Calu3 (cell line): ENCODE measurements at places on chromosomes 12 and 14. TPM values are rescaled to one million over a fixed set of nuclear protein-coding genes. Genes with fewer than 3 reads are reported as not detected.

The HSPB8 gene
- total RNA-seq, result 2.0 and 2.6 TPM in 2 replicates

The TPH2 gene
- total RNA-seq, result 0.38 and 0.54 TPM in 2 replicates

The ANO2 gene
- not detected in 2 replicates for total RNA-seq

The KRT8 gene
- 2,474 and 2,821 TPM in 2 replicates for total RNA-seq

The KERA gene
- total RNA-seq, result not detected in 2 replicates

The OVCH1 gene
- not detected in 2 replicates for total RNA-seq

The MARCHF9 gene
- 39.0 and 42.4 TPM in 2 replicates for total RNA-seq

The PLEKHG7 gene
- 1.3 and 2.5 TPM in 2 replicates for total RNA-seq

The ATF1 gene
- total RNA-seq, result 22.9 and 23.4 TPM in 2 replicates

The RPL36AL gene
- total RNA-seq, result 159 and 161 TPM in 2 replicates

The DEPDC4 gene
- 1.9 and 3.7 TPM in 2 replicates for total RNA-seq

The PRR4 gene
- total RNA-seq, result 3.1 and 4.7 TPM in 2 replicates

The HIGD1C gene
- not detected in 2 replicates for total RNA-seq

The CEBPE gene
- total RNA-seq, result not detected in 2 replicates

The RIC8B gene
- 28.5 and 30.9 TPM in 2 replicates for total RNA-seq

The ZBTB39 gene
- 10.8 and 11.0 TPM in 2 replicates for total RNA-seq

The MYBPC1 gene
- total RNA-seq, result not detected in 2 replicates

The BBOF1 gene
- total RNA-seq, result 1.3 and 1.8 TPM in 2 replicates

DNA sequence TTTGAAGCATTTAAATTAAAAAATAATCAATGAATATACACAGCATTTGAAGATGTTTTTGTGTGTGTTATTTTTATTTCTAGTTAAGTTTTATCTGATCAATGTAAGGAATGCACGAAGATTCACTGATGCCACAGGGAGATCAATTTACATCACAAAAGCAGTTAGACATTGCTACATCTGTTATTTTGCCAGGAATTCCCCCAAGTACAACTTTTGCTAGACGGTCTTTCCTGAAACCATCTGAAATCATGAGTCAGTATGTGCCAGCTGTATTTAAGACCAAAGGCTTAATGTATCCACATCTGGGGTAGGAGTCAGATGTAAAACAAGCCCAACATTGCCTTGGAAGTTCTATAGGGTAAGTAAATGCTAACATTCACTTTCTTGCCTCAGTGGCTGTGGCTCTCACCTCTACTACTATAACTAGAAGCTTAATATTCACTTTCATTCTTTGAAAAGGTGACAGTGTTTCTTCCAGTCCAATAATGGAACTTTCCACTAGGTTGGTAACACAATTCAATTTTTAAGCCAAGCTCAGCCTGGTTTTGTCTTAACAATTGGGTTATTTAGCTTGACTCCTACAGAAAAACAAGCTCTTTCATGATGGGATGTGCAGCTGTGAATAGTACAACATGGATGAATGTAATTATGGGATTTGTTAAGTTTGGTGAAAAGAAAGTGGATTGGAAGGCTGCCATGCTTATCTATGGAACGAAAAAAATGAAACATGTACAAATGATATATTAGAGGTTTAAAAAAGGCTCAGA, 385.4 kb upstream of the TMEM132C start:
- no peak for DNase-seq

DNA sequence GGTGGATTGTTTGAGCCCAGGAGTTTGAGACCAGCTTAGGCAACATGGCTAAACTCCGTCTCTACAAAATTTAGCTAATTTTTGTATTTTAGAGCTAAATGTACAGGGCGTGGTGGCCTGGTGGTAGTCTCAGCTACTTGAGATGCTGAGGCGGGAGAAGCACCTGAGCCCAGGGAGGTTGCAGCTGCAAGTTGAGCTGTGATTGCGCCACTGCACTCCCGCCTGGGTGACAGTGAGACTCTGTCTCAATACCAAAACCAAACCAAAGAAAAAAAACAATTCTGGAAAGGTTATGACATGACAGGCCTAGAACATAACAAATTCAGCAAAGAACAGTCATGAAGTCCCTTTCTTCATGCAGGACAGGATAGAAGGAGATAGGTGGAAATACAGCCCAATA, 25.7 kb downstream of the WDR89 start:
- DNase-seq, result no peak

- no peak for DNase-seq
Observed at GRCh38 chr12:22880807-22881206, 255.8 kb downstream of the ETNK1 start.

DNA sequence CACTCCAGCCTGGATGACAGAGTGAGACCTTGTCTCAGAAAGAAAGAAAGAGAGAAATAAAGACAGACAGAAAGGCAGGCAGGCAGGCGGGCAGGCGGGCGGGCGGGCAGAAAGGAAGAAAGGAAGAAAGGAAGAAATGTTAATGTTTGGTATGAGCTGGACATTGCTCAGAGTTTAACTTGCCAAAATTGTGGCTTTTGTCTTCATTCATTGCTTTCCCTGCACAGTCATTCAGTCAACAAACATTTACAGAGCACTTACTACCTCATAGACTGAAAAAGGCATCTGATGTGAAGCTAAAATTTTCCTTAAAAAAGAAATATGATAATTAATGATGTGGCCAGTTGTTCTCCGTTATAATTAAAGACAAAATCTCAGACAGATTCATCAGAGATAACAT, 247.1 kb downstream of the SPTSSA start:
- DNase-seq, result no peak

- no peak for DNase-seq
Observed at GRCh38 chr12:26668230-26668629, 164.8 kb downstream of the ITPR2 start.

DNA sequence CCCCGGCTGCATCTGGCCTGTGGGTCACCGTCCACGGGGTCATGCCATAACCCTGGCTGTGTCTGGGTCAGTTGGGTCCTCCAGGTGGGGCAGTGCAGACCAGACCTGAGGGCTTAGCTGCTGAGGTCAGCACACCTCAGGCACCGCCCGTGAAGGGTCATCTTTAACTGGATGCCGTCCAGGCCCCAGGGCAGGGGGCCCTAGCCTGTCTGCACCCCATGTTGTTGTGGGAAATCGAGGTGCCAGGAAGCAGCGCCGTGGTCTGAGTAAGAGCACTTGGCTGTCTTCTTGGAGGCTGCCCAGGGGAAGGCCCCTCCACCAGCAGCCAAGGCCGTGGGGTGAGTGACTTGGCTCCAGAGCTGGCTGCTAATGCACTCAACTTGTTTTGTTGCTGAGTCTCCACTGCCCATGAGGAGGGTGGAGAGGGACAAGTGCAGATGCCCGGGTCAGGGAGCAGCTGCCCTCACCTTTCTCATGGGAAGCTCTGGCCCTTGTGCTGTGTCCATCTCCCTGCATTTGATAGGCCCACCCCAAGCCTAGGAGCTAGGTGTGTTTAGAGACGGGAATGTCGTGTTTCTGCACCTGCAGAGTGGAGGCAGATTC, 317.2 kb downstream of the TMEM121 start:
- no peak for DNase-seq

DNA sequence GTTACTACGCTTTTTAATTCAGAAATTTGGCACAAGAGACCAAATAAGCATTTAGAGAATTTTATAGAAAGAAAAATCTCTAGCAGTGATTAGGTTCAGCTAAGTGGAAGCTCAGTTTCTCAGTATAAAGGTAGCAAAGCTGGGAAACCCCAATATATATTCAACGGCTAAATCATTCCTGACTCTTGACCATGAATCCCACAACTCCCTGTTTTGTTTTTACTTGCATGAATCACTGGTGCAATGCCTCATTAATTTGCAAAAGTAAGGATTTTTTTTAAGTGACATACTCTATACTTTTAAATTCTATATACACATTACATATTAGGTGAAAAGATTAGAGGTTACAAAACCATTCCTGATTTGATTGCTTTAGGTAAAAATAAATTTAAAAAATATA, 74.3 kb upstream of the PLEKHG7 start:
- no peak for DNase-seq

DNA sequence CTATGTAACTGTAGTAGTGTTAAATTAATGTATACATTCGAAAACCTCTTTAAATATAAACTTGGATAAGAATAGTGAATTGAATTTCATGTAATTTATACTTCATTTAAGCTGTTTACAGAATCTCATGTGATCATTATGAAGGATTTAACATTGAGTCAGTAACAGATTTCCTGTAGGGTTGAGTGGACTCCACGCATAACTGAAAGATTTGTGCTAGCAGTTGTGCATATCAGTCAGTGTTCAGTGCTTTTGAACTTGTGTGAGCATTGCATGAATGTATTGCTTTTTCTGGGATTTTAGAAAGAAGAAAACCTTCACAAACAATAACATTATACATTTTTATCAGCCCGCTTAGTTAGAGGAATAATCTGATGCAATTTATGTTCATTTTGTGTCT, 1435.3 kb downstream of the LRFN5 start:
- no peak for DNase-seq

GRCh38 chr14:101242442-101243385, 318.6 kb upstream of the DIO3 start:
- DNase-seq, result no peak

- no peak for DNase-seq
Observed at GRCh38 chr12:3455312-3455711, 35.7 kb upstream of the PRMT8 start.

DNA sequence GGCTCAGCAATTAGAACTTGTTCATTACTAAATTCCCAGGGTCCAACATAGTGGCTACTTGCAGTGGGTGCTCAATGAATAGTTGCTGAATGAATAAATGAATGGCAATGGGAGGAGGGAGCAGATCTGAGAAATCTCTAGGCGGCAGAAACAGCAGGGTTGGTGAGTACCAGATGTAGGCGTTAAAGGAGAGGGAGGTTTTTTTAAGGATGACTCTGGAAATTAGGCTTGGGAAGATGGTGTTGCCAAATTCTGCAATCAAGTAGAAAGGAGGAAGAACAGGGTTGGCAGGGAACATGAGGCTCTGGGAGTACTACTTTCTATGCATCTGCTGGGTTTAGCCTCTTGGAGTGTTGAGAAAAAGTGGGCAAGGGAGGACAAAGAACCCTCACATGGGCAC, 207.1 kb downstream of the APAF1 start:
- no peak for DNase-seq

- DNase-seq, result no peak
Observed at GRCh38 chr14:88005050-88005481, at the start of gene GPR65. Gene GPR65, plus strand, starts transcription at chr14:88005135. Its CDS starts 5,713 bp downstream, at chr14:88010848.

DNA sequence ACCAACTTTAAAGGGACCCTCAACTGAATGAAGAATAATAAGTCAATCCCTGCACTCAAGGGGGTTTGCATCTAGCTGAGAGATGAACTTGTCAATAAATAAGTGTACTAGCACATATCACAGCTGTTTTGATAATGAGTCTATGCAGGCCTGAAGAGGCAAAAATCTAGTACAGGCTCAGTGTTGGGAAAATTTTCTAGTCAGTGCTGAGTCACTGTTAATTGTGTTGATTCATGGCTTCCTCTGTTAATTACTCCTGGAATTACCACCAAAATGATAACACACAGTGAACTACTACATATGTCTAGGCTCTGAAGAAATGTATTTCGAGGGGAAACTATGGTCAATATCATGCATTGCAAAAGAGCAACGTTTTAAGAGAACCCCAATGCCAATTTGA, 18.9 kb downstream of the SNRPF start:
- no peak for DNase-seq

DNA sequence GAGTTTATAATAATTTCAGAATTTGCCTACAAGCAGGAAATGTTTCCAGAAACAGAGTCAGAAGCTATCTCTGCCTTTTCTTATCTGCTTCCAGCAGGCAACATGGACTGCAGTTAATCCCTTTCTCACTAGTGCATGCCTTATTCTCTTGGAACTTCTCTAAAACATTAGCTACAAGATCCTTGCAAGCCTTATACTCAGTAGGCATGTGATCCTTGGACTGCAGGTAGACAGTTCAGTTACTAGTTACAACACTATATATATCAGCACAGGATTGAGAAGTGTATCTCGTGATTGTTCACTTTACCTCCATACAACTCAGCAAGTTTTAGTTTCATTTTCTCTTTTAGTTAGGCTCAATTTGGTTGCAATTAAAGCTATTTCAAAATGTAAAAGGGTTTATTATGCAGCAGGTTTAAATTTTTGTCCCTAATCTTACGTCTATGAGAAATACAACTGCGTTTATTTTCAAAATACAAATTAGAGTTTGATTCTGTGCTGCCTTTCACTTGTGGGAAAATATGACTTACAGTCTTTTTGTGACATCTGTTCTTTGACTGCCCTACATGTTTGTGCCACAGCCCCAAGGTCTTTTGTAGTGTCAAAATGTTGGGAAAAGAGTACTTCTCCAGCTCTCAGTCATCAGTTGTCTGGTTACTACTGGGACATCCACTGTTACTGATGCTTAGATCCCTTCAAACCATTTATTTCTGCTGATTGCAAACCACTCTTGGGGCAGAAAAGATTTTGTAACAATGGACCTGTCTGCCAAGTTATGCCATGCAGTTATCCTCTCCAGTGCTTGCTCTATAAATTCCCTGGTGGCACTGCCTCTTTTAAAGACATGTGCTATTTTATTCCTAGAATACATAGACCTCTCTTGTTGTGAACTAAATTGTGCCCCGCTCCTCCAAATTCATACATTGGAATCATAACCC, 709.0 kb upstream of the FOXG1 start:
- DNase-seq, result no peak

DNA sequence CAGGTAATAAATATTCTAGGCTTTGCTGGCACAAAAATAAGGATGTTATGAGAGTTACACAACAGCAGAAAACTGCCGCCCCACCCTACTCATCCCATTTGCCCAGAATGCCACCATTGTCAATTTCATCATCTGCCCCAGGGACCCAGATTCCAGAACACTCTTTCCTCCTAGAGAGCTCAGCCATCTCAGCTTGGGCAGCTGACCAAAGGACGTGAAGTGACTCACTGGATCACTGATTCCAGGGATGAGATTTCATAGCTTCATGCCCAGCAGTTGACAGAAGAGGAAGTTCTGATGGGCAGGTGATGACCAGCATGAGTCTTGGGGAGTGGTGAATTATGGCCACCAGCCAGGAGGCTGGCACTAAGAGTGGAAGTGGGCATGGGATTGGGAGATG, 450.3 kb downstream of the RMST start:
- peak; percentile 8 for DNase-seq

DNA sequence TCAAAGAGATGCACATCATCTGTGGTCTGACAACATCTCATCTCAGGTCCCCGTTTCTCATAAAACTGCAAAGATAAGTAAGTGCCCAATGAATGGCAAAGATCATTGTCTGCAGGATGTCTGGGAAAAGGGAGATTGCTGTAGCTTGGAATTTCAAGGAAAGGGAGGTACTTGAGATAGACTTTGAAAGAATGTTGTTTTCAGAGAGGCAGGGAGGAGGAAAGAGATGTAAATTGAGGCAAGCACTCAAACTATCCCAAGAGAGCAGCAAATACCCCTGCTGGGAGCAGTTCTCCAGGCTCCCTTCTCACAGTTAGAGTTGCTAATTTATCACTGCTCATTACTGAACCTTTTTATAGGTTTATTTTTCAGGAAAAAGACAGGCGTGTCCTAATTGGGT, 107.1 kb downstream of the MYRFL start:
- no peak for DNase-seq

- no peak for DNase-seq
Observed at GRCh38 chr14:94677213-94677612, 65.0 kb downstream of the SERPINA3 start.

- DNase-seq, result no peak
Observed at GRCh38 chr14:54435500-54435981, 5.6 kb downstream of the CNIH1 start.

DNA sequence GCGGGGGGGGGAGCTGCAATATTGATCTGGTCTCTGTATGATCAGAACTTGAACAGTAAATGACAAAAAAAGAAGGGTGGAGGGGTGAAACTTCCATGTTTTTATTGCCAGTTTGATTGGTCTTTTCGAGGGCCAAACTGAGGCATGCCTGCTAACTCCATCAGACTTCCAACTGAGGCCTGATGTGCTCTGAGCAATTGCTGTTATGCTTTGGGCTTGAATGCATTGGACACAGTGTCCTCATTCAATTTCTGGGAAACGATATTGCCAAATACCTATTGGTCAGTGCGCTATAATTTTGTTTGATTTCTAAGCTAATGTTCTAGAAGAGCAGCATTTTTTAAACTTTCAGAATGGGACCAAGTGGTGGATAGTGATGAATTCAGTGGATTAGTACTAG, 2.1 kb upstream of the SLC38A2 start:
- no peak for DNase-seq
